ENCODE measurements at places on chromosomes 6 and 20.

DNA sequence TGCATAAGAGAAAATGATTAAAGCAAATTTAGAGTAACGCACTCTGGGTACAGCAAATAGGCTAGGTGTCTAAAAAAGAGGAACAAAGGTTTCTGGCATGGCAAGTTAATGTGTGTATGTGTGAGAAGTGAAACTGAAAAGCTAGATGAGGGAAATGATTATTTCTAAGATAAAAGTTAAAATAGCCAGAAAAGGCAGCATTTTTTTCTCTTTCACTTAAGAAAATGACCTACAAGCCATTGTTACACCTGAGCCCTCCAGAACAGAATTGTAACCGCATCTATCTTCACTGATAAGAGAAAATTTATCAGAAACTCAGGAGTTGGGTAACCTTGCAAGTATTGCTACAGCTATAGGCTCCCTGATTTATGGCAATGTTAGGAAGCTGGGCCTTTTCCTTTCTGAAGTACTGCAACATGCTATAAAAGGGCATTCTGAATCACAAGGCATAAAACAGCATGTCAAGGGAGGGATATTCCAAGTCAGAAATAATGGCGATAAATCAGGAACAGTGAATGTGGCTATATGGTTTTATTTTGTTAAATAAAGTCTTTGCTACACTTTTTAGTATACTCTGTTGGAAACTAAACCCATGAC, 395.3 kb downstream of the TBC1D32 start:
- no peak for DNase-seq

DNA sequence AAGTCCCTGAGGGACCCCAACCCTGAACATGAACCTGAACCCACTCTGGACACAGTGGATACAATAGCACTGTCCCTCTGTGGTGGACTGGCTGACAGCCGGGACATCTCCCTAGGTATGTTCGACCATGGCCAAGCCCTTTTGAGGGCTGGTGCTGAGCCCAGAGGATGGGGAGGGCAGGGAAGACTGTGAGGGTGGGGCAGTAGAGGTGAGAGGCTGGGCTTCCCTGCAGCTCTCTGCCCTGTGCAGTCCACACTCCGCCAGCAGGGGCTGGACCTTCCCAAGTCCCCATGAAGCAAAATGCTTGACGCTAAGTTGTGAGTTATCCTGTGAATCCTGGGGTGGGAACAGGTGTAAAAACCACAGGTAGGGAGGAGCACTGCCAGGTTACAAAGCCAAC, 11.5 kb downstream of the LPIN3 start:
- DNase-seq: no peak

GRCh38 chr20:48411919-48412522, 415.8 kb downstream of the PREX1 start:
- no peak for DNase-seq

GRCh38 chr20:2801286-2801728, 880 bp upstream of the CPXM1 start:
- DNase-seq: no peak

DNA sequence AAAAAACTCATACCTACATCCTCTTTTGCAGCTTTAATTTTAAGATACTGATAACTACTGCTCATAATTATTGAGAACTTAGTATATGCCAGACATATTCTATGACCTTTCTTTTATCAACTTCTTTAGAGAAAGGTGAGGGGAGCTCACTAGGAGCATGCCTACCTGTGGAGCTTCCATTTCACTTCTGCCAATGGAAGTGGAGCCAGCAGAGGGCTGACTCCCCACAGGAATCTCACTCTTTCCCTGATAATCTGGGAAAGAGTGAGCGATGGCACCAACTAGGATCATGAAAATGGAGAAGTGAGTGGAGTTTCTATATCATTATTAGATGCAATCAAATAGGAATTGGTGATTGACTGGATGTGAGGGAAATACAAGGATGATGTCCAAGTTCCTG, 484.9 kb downstream of the LMBRD1 start:
- no peak for DNase-seq

DNA sequence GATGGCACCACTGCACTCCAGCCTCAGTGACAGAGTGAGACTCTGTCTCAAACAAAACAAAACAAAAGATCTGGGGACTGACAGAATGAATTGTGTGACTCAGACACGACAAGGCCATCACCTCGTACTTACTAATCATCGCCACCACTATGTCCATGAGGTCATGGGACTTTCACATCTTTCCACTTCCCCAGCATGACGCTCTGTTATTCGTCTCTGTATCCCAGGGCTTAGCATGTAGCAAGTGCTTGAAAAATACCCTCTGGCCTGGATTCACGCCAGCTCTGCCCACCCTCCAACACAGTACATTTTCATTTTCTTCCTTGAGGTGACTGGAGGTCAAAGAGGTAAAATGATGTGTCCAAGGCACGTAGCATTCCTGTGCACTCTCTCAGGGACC, 27.8 kb downstream of the FGD2 start:
- no peak for DNase-seq

- no peak for DNase-seq
Observed at GRCh38 chr20:33673114-33673409, 1.2 kb downstream of the NECAB3 start.

DNA sequence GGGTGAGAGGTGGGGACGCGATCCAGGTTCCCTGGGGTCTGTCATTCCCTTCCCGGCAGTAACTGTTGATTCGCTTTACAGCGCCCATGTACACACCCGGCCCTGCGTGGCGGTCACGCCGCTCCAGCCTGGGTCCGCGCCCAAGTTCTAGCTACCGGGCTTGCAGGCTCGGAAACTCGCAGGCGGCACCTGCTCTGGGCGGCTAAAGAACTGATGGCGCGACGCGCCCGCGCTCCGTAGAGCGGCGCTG, 1.4 kb upstream of the POU3F2 start:
- no peak for DNase-seq

GRCh38 chr6:128389820-128390534, 130.4 kb downstream of the PTPRK start:
- DNase-seq: no peak

DNA sequence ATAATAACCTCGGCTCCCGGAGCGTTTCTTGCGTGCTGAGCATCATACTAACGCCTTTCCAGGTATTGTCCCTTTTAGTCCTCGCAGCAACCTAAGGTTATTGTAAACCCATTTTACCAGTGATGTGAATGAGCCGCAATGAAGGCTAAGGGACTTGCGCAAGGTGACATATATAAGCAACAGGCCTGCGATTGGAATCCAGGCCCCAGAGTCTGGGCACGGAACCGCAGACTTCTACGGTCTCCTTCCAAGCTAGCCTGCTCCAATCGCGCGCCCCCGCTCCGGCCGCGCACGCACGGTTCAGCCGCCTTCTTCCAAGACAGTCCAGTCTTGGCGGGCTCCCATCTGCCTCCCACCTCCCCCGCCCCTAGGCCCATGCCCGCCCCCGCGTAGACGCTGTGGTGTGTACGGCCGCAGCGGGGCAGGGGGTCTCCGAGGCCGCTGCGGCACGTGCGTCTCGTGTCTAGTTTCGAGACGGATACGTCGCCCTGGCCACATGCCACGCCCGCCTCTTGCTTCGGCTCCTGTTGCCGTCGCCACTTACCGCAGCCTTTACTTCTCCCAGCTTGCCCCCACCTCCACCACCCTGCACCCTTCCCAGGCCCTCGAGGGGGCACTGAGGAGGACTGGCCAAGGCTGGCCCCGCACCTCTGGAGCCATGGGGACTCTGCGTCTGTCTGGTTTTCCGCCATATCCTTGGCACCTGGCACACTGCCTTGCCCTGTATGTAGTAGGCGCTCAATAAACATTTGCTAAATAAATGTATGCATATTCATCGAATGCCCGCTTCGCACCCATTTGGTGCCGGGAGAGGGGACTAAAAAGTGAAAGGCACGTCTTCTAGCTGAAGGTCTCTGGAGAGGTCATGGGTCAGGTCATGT, 855 bp upstream of the GFOD1 start:
- DNase-seq: no peak

DNA sequence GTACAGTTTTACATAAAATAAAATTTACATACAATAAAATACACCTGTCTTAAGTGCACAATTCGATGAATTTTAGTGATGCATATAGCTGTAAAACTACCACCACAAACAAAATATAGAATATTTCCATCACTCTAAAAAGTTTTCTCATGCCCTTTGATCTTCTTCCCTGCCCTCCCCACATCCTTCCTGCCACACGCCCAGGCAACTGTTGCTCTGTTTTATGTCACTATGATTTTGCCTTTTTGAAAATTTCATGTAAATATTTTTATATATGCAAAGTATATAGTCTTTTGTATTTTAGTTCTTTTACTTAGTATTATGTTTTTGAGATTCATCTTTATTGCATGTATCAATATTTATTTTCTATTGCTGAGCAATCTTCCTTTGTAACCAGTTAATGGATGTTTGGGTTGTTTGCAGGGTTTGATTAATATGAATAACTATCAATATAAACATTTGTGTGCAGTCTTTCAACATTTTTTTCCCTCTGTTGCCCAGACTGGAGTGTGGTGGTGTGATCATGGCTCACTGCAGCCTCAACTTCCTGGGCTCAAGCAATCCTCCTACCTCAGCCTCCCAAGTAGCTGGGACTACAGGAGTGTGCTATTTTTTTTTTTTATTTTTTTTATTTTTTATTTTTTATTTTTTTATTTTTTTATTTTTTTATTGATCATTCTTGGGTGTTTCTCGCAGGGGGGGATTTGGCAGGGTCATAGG, 23.8 kb upstream of the SAMHD1 start:
- DNase-seq: no peak

GRCh38 chr6:14734416-14735340, 511.2 kb upstream of the JARID2 start:
- DNase-seq: no peak

- no peak for DNase-seq
Observed at GRCh38 chr6:143346004-143346403, 104.5 kb downstream of the ADAT2 start.

DNA sequence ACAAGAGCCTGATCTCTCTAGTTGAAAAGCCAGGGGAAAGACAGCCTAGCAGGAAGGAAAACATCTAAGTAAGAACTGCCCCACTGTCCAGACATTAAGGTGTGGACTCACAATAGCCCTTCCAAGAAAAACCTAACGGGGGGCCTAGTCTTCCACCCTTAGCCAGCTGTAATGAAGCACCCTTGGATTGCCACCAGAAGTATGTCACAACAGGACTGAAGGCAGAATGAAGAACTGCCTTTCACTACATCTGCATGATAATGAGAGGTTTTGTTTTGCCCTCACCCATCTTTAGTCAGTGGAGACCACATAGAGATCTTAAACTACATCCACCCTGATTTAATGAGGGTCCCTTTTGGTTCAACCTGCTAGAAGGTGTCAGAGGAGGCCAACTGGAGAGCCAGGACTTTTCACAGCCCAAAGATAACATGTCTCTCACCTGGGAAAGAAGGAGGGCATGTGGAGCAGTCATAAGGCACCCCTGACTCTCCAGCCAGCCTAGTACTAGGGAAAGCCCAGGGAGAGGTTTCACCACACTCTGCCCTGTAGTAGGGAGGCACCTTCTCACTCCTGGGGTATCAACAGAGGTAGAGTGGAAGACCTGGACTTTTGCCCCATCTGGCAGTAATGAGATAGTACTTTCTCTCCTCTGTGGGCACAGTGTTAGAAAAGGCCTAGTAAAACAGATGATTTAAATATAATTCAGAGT, 1017.4 kb upstream of the MANEA start:
- no peak for DNase-seq

DNA sequence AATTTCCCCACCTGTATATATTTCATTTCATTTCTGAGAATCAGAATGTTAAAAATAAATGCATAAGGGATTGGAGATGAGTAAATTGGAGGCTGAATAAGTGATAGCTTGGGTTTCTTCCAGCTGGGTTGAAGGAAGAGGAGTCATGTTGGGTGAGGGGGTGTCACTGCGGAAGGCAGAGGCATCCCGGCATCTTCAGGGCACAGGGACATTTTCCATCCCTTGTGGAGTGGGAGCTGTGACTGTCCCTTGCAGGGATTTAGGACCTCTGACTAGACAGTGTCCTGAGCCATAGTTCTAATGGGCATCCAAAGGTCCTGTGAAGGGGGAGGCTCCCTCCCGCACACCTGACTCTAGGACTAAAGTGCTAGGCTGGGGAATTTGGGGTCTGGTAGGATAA, 2.1 kb downstream of the MCHR2 start:
- no peak for DNase-seq

GRCh38 chr20:52994184-52994970, 22.2 kb downstream of the TSHZ2 start:
- DNase-seq: no peak

GRCh38 chr20:6178537-6178936, 55.7 kb upstream of the FERMT1 start:
- no peak for DNase-seq

- no peak for DNase-seq
Observed at GRCh38 chr6:55058682-55059081, 115.6 kb upstream of the HCRTR2 start.

- DNase-seq: no peak
Observed at GRCh38 chr6:107600936-107601335, 111.0 kb downstream of the SOBP start.

DNA sequence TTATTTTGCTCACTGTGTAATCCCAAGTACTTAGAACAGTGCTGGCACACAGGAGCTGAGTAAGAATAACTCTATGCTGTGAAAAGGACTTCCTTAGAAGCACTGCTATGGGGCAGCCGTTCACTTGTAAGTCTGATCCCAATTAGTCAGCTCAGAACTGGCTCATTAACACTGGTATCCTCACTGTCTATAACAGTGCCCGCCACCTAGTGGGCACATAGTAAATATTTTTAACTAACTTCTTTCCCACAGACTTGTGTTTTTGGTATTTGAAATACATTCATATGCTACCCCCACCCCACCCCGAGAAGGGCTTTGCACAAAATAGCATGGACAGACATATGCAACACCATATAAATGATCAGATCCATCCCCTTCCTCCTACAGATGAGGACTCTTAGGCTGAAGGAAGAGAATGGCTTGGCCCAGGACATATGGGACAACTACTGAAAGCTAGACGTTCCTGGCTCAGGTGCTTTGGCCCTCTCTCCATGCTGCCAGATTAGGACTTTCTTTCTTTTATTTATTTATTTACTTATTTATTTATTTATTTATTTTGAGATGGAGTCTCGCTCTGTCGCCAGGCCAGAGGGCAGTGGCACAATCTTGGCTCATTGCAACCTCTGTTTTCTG, 47.1 kb downstream of the DST start:
- DNase-seq: no peak

DNA sequence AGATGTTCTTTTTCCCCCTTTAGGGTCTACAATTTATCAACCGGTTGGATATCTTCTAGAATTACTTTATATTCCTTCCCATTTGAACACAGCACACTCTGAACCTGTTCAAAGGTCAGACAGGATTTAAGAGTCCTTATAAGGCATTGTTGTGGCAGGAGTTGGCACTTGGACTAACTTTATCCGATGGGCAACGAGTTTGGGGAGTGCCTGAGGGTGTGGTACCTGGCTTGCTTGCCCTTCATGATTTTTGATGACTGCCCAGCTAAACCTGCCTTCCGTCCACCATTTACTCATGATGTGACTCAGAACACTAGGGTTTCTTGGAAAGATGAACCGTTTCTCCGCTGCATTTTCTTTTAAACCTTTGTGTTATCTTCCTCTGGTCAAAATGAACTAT, 285.2 kb downstream of the FOXC1 start:
- DNase-seq: no peak

- DNase-seq: no peak
Observed at GRCh38 chr6:107488875-107489635, 862 bp upstream of the SOBP start.

- no peak for DNase-seq
Observed at GRCh38 chr6:23181356-23182110, 612.2 kb downstream of the HDGFL1 start.

GRCh38 chr6:129447198-129447565, 262.8 kb downstream of the ARHGAP18 start:
- DNase-seq: no peak

GRCh38 chr6:120410586-120410985, 923.7 kb downstream of the TBC1D32 start:
- no peak for DNase-seq

- DNase-seq: no peak
Observed at GRCh38 chr6:3026791-3027626, 27.3 kb downstream of the NQO2 start.
